ENCODE measurements at places on chromosomes 5 and 9. TPM values are rescaled to one million over a fixed set of nuclear protein-coding genes. Genes with fewer than 3 reads are reported as not detected.

MAMDC2 gene
- total RNA-seq: not detected

DNA sequence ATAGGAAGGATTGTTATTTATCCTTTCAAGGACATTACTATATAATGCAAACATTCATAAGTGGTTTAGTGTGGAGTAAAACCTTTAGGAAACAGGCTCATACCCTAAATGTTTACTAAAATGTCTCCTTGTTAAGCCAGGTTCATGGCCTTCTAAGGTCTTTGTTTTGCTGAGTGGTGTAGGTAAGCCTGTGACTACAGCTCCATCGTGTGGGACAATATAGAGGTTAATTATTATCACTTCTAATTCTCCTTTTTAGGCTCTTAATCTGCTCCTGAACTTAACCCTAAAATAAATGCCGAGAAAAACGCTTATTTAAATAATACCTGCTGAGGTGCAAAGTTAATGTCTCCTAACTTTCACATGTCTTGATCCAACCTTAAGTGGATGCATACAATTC, 43.8 kb downstream of the SPINK5 start:
- peak; percentile 5 for DNase-seq

DNA sequence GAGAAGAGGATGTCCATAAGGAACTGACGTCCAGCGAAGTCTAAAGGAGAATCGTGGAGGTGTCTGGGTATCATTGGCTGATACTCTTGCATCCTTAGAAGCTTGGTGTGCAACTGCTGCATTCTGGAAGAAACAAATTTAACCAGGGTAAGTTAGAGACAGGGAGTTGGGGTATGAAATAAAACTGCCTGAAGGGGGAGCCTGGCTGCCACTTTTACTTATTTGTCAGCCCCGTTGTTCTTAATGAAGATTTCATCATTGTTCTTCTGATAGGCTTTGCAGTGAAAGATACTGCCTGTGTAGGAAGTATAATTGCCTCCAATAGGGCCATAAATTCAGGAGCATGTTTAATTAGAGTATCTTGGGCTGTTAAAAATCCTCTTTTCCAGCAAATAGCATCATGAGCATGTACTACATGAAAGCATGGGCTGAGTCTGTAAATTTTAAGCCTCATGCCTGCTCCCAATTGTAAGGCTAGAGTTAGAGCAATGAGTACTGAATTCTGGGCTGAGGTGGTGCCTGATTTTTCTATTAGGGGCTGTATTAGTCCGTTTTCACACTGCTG, 1264.5 kb upstream of the ACO1 start:
- no peak for DNase-seq

IFNK gene
- not detected for total RNA-seq

IL4 gene
- total RNA-seq: not detected

DNA sequence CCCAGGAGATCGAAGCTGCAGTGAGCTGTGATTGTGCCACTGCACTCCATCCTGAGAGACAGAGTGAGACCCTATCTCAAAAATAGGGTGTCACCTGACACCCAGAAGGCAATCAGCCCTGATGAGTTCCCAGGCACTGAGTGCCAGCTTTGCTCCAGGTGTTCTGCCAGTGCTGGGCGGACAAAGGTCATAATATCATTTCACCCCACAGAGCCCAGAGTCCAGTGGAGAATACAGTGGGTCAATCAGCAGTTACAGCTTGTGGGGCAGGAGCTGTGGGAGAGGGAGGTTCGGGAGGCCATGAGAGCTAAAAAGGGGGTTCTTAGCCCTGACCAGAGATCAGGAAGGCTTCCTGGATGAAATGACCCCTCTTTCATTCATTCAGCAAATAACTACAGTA, 24.4 kb upstream of the SH3RF2 start:
- DNase-seq: no peak

GRCh38 chr5:112574536-112574935, 155.5 kb upstream of the EPB41L4A start:
- DNase-seq: no peak

- no peak for DNase-seq
Observed at GRCh38 chr9:34891386-34891785, 66.7 kb upstream of the PHF24 start.

DNA sequence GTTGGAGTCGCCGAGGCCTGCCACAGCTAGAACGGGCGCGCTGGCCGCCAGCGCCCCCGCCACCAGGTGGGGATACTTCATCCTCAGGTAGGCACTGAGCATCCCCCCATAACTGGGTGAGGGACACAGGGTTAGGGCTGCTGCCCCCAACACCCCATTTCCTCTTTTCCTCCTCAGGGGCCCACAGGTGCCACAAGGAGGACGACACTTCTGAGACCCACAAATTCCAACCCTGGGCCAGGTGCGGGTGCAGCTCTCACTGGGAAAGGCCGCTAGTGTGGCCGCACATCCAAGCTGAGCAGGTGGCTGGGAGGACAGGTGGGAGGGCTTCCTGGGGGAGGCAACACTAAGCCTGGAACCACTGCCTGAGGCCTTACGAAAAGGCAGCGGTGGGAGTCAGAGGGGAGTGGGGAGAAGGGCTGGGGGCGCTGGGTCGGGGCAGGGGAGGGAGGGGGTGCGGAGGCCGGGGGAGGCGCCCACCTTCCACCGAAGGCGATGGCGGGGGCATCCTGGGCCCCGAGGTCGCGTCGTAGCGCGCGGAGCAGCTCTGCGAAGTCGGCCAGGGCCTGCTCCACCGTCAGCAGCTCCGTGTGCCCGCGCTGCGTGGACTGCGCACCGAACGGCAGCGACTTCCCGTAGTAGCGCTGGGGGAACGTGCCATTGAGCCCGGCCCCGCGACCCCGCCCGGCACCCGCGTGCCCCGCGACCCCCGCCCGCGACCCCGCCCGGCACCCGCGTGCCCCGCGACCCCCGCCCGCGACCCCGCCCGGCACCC, 961 bp downstream of the DPP7 start:
- no peak for DNase-seq

CYLC2 gene
- not detected for total RNA-seq

RPL37 gene
- total RNA-seq: 1,699 TPM

DNA sequence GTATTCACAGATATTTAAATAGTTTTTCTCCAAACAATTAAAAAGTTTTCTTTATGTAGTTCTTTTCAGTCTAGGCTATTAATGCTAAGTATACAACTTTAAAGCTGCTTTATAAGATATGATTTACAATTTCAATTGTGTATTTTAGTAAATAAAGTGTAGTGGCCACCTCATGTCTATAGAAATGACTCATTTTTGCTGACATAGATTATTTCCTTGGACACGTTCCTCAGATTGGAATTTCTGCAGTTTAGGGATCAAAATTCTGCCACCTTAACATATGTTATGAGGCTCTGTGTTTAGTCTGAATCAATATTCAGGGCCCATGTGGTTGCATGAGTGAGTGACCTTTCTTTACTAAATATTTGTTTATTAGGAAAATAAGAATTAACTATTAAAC, 750.2 kb downstream of the IRX1 start:
- DNase-seq: no peak

- DNase-seq: no peak
Observed at GRCh38 chr5:133761632-133762031, 149.3 kb upstream of the FSTL4 start.

PIP5K1B gene
- total RNA-seq: 10.3 TPM

DNA sequence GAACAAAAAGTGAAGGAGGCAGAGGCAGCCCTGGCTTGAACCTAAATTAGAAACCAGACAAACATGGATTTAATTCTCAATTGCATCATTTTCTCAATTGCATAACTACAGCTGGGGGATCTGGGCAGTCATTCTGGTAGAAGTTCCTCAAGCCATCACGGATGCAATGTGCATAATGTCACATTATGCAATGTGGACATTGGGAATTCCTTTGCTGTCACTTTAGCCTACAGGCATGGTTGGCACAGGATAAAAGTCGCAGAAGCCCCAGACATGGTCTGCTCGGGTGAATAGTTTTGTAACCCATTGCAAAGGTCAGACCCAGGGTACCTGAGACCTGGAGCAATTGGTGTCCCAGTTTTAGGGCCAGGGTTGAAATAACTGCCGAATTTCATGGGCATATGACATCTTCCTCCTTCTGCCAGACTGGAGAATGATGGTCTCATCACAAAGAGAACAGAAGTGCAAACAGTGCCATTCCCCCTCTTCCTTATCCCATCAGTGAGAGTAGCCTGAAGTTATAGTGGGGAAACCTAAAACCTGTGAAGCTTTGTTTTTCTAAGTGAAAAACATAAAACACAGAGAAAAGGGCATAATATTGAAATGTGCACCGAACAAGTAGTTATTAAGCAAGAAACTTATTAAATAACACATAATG, 290.8 kb downstream of the MSX2 start:
- DNase-seq: peak; percentile 44

DNA sequence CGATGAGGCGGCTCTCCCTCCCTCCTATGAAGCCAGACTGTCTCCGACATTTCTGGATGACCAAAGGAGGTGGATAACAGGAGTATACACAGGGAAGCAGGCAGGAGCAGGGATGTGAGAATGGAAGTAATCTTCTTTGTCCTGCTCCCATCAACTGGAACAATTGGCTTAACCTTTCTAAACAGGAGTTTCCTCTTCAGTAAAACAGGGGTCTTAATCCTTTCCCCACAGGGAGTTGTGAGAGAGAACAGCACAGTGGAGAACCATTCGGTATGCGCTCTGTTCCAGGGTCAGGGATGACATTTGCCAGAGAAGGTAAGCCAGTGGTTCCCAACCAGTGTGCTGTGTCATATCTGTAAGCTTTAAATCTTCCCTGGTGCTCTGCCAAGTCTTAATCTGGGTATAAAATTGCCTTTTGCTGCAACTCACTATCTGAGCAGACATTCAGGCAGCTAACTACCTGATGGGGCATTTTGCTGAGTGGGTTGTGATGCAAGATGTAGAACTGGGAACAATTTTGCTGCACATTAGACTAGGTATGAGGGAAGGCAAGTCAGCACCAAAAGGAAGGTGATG, 294.8 kb upstream of the KIF2A start:
- DNase-seq: no peak

PCDHGB3 gene
- total RNA-seq: 0.54 TPM

- no peak for DNase-seq
Observed at GRCh38 chr5:41334758-41335157, 121.4 kb upstream of the C6 start.

GRCh38 chr5:9834871-9835770, 205.0 kb upstream of the TAS2R1 start:
- no peak for DNase-seq
